Hematopoietic multipotent progenitor cell treated with erythropoietin and hydrocortisone succinate and interleukin-3 and kit ligand, for 8 days (in vitro differentiated cells): ENCODE measurements at places on chromosomes 3 and 15.

DNA sequence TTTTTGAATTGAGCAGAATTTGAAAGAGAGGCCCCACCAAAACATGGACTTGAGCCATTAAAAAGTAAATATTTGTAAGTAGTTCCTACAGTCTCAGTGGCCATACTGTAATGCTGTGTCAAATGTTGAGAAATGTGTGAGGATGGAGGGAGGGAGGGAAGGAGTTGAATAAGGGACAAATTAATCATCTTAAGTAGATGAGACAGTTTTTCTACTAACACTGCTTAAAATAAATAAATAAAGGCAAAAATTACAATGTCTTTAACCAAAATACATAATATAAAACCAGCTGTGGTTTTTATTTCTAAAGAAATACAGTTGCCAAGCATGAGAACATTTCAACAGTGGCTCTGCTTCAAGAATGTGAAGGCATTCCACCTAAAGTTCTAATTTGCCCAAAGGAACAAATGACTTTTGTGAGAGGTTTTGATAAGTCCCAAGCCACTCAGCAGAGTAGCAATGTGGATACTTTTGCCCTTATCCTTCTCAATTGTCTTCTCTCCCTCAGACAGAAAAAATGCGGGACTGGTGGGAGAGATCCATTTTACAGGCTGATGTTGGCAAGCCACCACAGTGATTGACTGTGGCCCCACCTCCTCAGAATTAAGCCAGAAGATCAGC lies 427.0 kb upstream of the RARB start:
- DNase-seq = no peak

- DNase-seq = no peak
These were observed 33.4 kb upstream of the CHRM5 start for GRCh38 chr15:33934921-33935320.

DNA sequence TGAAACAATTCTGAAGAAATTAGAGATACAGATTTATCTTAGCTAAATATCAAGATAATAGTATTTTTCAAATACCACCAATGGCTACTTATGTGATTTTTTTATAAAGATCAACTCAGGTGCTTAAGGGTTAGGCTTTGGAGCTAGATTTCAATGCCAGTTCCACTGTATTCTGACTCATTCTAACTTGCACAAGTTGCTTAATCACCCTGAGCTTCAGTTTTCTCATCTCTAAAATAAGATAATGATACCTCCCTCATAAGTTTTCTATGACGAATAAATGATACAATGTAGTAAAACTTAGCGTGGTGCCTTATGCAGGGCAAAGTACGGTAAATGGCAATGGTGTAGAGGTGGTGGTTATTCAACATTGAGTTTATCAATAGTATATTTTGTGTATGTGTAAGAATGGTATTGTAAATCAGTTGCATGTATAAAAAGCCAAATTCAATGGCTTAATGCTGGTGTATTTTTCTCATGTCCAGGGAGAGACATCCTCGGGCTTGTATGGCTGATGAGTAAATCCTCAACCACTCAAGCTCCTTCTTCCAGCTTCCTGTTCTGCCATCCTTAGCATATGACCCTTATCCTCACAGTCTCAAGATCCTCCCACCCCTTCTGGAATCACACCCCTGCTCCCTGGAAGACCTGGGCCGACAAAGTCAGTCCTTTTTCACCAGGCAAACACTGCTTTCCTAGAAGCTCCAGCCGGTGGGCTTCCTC lies 505.9 kb upstream of the CFAP20DC start:
- no peak for DNase-seq

- no peak for DNase-seq
These were observed 550 bp downstream of the CCDC9B start for GRCh38 chr15:40340038-40340739.

- DNase-seq = no peak
These were observed 27.0 kb upstream of the HHATL start for GRCh38 chr3:42729404-42730145.

- DNase-seq = no peak
These were observed 17.3 kb upstream of the FURIN start for GRCh38 chr15:90851114-90851513.

DNA sequence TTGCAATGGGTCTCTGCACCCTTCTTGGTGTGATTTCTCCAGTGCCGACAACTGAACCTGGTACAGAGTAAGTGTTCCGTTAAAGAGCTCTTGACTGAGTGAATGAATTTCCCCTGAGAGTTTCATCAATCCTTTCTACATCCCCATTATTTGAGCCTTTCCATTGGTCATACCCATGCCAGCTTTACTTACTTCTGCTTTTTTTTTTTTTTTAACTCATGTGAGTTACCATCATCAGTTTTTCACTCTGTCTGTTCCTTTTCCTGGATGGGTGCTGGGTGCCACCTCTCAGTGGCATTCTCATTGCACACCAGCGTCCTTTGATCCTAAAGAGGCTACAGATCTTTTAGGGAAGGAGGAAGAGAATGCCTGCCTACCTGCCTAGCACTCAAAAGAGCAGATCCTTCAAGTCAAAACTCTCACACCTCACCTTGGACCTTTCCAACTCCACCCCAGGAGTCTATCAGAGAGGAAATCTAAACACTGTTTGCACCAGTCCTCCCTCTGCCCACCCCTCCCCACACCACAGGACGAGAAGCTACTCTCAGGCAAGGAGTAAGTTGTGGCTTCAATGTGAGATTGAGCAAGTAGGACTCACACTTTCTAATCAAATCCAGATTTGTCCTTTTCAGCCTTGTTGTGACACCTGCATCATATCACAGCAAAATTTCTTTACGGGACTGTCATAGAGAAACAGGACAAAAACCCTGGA lies 13.1 kb upstream of the USP3 start:
- no peak for DNase-seq

DNA sequence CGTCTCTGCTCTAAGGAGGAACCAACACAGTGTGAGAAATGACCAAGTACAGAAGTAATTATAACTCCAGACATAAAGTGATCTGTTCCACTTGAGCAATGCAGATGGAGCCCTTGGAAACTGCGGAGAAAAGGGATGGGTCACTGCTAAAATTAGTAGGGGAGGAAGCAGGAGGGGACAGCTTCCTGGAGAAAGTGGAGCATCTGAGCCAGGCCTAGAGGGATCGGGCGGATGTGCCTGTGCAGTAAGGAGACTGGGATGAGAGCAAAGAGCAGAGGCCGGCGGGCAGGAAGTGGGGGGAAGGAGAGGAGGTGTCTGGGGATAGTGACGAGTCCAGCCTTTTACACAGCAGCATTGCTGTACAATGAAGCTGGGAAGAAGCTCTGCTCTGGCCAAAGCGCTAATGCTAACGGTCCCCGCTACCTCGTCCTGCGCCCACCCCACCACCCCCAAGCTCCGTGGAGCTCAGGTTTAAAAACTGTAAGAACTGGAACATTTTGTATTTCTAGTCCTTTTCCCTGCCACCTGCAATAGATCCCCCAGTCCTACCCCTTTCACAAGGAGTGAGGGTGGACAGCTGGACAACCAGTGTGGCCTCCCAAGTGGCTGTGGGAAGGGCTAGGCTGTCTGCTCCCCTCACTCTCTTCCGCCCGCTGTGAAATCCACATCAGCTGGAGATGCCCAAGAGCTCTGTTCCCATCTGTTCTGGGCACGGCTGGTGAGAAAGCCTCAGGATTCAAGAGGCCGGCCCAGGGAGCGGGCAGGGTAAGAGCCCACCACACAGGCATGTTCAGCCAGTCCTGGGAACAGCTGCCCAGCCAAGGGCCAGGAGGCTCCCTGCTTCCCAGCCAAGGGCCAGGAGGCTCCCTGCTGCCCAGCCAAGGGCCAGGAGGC lies 53.0 kb upstream of the HES1 start:
- no peak for DNase-seq
